Right ventricle myocardium superior (tissue), 1 donor: ENCODE measurements at places on chromosomes 11 and 22. TPM values are rescaled to one million over a fixed set of nuclear protein-coding genes. Genes with fewer than 3 reads are reported as not detected.

GRCh38 chr11:79101656-79102055 lies 339.2 kb downstream of the TENM4 start:
- no peak for DNase-seq

Gene OR5B12
- total RNA-seq: not detected

Gene MYH9
- total RNA-seq: 138 TPM

Gene RAG2
- total RNA-seq: not detected
